Activated CD8-positive, alpha-beta memory T cell treated with anti-CD3 and anti-CD28 coated beads for 4 hours (primary cell): ENCODE measurements at places on chromosomes 1 and 21.

DNA sequence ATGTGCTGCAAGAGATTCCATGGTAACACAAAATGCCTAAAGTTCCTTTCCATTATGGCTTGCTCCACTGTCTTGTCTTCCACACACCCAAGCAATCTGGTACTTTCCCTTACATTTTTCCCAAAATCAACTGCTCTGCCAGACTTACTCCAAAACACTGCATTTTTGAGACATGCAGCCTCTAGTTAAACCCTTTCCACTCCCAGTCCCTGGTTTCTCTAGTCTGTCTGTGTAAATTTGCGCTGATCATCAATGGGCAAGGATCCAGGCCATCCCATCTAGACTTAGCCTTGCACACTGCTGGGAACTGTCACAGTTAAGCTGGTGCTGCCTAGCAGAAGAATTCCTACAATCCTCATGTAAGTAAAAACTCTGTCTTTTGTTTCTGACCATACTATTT lies 47.8 kb downstream of the DAB1 start:
- DNase-seq = no peak

DNA sequence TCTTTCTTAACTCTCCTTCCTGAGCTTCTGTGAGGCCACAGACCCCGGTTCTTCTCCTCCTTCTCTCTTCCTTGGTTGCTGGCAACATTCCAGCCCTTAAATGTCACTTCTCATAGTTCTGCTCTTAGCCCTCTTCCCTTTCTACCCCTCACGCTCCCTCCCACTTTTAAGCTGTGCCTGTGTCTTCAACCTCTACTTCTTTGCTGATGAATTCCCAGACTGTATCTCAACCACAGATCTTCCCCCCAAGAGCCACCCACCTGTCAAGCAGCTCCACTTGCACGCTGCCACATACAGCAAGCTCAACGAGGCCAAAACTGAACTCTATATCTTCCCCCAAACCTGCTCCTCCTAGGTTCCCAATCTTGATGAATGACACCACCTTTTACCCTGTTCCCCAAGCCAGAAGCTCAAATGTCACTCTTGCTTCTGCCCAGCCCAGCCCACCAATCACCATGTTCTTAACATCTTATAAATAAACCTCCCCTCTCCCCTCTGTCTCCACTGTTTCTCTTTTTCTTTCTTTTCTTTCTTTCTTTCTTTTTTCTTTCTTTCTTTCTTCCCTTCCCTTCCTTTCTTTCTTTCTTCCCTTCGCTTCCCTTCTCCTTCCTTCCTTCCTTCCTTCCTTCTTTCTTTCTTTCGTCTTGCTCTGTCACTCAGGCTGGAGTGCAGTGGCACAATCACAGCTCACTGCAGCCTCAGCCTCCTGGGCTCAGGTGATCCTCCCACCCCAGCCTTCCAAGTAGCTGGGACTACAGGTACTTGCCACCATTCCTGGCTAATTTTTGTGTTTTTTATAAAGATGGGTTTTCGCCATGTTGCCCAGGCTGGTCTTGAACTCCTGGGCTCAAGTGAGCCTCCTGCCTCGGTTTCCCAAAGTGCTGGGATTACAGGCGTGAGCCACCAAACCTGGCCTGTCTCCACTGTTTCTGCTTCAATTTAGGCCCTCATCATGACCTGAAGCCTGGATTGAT lies 19.8 kb upstream of the PTP4A2 start:
- DNase-seq = no peak

- DNase-seq = no peak
These were observed 8.9 kb downstream of the CCDC185 start for GRCh38 chr1:223401873-223402789.

- no peak for DNase-seq
These were observed 15.6 kb downstream of the UTP11 start for GRCh38 chr1:38028105-38028591.

DNA sequence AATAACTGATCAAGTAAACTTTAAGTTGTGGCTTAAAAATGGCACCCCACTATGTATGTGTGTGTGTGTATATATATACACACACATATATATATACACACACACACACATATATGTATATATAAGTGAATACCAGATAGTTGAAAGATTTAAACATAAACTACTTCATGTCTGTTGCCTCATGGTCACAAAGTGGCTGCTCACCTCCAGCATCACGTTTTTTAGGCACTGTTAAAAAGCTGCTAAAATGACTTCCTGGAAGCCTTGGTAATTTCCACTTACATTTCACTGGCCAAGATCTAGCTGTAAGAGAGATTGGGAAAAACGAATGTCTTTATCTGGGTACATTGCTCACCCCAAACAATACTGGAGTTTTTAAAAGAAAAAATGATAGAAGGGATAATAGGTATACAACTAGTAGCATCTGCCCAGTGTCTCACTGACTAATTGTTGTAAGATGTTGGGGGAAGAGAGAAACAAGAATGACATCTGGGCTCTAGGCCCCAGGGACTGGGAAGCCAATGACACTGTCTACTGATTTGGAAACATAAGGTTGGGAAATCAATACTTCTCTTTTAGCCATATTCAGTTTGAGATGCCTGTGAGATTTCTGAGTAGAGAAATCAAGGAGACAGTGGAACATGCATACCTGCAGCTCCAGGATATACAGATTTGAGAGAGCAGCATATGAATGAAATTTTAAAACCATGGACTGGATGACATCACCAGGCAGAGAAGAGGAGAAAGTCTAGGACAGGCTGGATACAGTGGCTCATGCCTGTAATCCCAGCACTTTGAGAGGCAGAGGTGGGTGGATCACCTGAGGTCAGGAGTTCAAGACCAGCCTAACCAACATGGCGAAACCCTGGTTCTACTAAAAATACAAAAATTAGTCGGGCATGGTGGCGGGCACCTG lies 42.8 kb downstream of the CLDN14 start:
- no peak for DNase-seq

DNA sequence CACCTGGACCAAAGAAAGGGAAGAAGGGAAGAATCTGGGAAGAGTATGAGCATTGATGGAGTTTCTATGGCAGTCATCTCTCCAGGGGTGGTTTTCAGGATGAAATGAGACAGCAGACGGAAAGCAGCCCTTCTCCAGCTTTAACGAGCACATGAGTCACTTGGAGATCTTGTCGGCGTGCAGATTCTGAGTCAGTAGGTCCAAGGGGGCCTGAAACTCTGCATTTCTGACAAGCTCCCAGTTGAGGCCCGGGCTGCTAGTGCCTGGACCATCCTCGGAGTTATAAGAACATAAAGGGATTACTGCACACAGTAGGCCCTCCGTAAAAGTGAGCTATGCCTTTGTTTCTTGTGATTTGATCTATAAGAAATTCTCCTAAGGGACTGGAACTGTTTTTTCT lies 17.6 kb downstream of the HSPG2 start:
- no peak for DNase-seq

GRCh38 chr1:236176337-236177336 lies 34.3 kb downstream of the GPR137B start:
- DNase-seq = no peak

DNA sequence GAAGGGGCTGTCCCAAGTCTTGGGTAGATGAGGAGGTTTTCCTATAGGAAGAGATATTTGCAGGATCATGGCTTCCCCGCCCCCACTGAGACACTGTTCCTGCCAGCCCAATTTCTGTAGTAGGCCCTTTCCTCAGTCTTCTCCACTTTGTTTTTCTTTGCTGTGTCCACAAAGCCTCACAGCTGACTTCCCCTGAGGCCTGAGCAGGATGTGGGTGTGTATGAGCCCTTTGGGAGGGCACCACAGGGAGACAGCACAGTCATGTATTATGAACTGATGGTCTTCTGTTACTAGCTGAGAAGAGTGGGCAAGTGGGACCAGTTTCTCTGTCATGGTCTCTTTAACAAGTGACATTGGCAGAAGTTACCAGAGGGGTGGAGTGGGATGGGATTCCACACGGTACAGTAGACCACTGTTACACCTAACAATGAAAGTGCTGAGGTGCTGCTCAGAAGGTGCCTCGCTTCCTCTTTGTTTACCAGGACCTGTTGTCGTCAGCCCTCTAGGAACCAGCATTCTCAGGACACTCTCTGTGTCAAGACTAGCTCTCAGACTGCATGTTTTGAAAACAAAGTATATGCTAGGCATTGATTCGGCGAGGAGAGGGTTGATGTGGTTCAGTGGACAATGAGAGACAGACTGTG lies 253.8 kb upstream of the HOOK1 start:
- no peak for DNase-seq

- no peak for DNase-seq
These were observed 61.1 kb upstream of the TINAGL1 start for GRCh38 chr1:31515056-31515775.

DNA sequence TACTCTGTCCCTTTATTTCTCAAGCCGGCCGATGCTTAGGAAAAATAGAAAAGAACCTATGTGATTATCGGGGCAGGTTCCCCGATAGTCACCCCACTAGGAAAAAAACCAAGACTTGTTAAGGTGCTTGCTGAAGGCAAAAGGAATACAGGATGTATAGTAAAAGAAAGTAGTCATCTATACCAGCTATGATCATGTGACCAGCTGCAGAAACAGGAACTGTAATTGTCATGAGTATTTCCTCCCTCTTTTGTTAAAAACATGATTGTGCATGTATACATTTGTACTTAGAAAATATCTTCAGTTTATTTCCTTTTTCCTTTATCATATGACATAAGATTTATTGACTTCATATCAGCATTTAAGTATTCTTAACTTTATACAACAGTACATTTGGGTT lies 30.5 kb downstream of the PIGK start:
- no peak for DNase-seq

GRCh38 chr1:161787355-161787754 lies 21.2 kb downstream of the ATF6 start:
- no peak for DNase-seq

GRCh38 chr1:193448682-193449461 lies 262.5 kb upstream of the B3GALT2 start:
- no peak for DNase-seq

GRCh38 chr1:19401535-19401889 lies 83.8 kb downstream of the CAPZB start:
- DNase-seq = no peak

DNA sequence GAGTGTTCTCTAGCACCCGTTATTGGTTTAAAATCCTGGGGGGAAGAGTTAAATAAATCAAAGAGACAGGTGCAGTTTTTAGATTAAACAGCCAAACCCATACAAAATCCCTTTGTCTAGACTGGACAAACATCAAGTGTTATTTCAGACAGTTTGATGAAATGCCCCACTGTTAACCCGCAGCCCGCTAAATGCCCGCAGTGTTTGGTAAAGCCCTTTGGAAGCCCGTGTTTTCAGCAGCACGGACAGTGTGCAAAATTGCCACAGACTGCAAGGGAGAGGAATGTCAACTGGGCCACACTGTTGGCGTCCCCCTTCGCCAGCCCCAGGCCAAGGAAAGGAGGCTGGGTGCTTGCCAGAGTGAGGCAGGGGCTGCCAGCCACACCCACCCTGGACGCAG lies 26.6 kb downstream of the AJAP1 start:
- DNase-seq = no peak

GRCh38 chr1:194378517-194378916 lies 1192.1 kb upstream of the B3GALT2 start:
- DNase-seq = no peak

DNA sequence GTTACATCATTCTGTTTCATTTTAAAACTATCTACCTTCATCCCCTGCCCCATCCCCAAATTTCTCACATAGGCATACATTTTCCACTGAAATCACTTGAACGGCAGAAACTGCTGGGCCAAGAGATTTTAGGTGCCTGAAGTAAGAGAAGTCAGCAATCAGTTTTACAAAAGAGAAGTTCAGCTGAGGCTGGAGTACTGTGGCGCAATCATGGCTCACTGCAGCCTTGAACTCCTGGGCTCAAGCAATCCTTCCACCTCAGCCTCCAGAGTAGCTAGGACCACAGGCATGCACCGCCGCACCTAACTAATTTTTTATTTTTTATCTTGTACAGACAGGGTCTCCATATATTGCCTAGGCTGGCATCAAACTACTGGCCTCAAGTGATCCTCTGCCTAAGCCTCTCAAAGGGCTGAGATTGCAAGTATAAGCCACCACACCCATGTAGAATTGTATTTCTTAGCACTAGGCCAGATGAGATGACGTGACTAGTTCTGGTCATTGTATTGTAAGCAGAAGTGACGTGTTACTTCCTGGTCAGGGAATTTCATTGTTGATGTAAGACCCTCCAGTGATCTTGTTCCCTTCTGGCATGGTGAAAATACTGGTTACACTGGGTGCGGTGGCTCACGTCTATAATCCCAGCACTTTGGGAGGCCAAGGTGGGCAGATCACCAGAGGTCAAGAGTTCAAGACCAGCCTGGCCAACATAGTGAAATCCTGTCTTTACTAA lies 7.1 kb downstream of the BECN2 start:
- no peak for DNase-seq

- DNase-seq = no peak
These were observed 375.4 kb downstream of the COL11A1 start for GRCh38 chr1:102732927-102733326.

DNA sequence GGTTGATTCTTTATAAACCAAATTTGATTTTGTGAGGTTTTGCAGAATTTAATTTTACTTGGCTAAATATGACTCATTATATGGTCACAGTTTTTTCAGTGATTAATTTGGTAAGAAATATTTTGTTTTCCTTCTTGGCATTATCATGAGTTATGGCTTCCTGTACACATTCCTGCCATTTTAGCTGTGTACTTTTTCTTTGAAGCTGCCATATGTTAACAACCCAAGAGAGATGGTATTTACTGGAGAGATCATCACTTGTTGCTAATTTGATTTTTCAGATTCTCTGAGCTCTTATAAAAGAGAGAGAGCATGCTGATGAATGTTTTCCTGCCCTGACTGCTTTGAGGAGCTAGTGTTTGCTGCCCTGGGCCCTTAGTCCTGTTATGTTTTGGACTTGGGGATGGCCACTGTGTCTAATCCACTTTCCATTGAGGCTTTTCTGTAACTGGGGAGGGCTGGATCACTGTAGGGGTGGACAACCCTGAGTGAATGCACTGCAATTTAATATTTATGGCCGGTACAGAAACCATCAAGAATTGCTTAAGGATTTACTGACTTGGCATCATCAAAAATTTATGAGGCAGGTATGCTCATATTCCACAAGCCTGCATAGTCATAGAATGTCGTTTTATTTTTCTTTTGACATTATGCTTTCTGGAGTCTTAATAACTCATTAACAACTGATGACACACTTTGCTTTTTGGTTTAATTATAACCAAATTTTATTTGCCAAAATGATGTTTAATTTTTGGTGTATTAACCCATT lies 200.9 kb downstream of the DISC1 start:
- no peak for DNase-seq

DNA sequence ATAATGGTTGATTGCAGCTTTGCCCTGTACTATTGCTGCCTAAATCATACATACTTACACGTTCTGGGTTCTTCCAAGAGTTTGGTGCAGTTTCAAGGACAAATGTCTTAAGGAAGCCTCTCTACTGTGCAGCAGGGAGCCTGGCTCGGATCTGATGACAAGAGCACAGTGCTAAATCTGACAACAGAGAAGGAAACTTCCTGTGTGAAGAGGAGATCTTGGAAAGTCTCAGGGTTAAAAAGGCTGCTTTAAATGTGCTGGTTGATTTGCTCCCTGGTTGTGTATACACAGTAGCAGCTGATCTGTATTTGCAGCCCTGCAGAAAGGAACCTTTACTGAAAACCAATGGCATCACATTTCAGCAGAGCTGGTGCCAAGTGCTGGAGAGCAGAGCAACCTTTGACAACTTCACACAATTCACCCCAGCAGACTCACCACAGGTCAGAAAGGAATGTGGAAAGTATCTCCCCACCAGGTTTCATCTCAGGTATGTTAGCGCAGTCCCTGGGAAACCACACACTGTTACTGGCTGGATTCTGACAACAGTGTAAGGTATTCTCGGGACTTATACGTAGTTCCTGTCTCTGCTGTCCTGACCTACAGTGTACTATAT lies 355.0 kb upstream of the ESRRG start:
- no peak for DNase-seq

GRCh38 chr1:233815865-233816264 lies 88.6 kb upstream of the SLC35F3 start:
- no peak for DNase-seq
